WERI-Rb-1 (cell line): ENCODE measurements at places on chromosomes 7 and 10.

- no peak for DNase-seq
Measured at GRCh38 chr7:132495936-132496335, 80.3 kb downstream of the PLXNA4 start.

DNA sequence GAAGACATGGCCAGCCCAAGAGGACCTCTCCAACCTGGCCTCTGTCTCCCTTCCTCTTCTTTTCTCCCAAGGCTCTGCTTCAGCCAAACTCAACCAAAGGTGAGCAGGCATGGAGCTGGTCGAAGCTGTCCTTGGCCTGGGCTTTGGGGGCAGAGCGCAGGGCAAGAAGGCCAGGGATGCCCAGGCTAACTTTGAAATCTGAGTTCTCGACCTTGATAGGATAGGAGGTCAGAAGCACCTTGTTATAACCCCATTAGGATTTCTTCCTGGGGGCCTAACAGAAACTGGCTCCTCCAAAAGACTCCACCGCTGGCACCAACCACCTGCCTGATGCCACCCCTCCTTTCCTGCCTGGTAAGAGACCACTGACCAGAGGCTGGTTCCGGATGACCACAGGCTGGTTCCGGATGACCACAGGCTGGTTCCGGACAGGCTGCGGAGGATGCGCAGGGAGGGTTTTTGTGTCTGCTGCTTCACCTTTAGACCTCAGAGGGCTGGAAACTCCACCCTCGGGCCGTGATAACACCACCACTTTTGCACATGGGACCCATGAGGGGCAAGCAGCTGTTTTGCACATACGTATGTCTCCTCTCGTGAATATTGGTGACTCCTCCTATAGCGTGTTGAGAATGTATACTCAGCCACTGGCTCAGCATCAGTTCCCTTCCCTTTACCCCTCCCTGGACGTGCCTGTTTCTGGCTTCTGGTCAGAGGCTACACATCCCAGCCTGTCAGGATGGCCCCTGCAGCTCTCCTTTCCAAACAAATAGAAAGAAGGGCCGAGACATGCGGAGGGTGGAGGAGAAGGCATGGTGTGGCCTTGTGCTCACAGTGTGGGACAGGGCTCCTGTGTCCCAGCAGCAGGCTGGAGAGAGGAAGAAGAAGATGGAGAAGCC, 140.1 kb downstream of the DNAJB6 start:
- DNase-seq: no peak

DNA sequence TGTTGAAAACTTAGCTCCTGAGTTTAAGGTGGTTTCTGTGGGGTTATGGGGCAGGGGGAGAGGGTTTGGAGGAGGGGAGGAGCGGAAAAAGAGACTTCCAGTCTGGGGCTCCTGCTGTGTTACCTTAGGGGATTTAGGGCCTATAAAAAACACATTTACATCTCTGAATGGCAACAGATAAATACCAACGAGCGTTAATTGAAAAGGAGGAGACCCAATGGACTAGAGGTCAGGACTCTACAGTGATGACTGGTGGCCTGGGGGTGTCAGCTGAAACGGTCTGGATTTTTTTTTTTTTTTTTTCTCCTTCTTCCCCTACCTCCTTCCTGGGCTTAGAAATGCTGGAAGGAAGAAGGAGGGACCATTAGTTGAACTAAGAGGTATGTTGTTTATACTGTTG, 47.4 kb downstream of the AUTS2 start:
- no peak for DNase-seq

DNA sequence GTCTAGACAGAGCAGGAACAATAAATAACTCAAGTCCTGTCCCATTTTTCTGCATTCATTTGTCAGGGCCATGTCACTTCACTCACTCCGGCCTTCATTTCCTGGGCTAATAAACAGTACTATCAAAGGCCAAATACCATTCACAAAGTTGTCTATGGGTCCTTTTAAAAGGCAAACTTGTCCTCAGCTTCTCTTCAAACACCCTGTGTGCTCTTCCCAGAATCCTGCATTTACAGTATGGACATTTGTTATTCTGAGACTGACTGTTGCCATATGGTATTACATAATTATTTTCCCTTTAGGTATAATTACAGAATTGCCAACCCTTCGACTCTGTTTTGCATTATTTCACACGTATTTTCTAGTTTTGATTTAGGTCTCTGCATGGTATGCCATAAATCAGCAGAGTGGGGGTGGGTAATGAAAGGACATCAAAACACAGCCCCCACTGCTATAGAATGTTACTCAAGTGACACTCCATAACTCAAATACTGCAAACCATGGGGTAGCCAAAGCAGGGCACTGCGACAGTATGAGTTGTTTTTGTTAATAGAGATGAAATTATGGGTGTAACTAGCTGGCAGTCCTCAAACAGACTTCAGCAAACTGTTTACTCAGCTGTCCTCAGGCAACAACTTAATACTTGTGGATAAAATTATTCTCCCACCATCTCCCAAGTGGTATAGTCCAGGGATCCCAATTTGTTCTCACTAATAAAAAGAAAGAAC, 183.7 kb downstream of the TRIL start:
- DNase-seq: no peak

DNA sequence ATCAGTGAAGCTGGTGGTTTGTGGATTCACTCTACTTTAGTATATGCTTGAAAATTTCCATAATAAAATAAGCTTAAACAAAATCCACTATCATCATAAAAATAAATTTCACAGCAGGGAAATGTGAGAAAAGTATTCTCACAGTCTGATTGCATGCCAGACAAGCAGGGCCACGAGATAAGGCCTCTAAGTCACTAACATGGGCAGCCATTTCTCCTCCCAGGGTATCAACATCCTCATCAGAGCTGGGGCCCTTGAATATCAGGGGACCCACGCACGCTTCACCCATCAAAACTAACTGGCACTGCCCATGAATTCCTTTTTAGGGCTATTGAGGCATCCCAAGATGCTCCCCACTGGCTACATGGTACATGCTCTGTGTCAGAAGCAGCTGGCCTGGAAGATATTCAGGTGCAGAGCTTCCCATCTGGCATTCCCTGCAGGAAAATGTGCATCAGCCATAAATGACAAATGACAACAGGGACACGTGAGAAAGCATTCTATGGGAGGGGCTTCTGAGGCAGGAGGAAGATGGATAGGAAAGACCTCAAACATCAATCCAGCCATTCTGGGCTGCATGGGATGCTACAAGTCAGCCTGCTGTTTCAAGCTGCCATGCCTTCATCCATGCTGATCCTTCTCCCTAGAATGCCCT, 17.4 kb downstream of the CCDC6 start:
- DNase-seq: no peak

DNA sequence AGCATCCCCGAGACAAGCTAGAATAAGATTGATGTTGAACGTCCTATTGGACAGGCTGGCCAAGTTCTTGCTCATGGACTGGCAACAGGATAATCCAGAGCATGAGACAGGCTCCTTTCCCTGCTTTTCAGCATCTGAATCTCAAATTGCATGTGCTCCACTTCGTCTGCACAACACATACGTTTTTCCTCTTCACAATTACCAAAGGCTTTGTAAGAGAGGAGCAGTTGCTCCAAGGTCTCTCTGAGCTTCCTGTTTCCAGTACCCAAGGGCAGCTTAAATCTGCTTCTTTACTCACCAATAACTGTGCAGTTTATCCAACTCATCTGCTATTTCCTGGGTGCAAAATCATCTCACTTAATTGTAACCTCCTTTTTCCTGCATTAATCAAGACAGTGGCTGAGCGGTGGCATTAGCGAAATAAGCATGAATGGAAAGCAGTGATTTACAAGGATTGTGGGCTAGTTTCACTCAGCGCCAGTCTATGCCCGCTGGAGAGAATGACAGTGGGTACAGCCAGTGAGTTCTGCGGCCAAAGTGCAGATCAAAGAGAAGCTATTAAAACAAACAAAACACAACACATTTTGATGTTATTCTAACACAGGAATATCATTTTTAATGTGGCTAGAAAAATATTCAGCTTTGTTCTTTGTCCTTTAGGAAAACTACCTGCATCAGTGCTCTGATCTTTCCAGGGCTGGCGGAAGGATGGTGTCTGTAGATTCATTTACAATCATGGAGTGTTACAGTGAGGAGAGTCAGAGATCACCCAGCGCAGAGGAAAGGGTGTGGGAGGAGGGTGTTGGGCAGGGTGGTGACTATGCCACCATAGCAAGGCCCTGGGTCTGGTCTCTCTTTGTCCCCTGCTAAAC, 79.8 kb downstream of the CHN2 start:
- no peak for DNase-seq

GRCh38 chr10:45602082-45602730, 70.4 kb downstream of the ZFAND4 start:
- no peak for DNase-seq

DNA sequence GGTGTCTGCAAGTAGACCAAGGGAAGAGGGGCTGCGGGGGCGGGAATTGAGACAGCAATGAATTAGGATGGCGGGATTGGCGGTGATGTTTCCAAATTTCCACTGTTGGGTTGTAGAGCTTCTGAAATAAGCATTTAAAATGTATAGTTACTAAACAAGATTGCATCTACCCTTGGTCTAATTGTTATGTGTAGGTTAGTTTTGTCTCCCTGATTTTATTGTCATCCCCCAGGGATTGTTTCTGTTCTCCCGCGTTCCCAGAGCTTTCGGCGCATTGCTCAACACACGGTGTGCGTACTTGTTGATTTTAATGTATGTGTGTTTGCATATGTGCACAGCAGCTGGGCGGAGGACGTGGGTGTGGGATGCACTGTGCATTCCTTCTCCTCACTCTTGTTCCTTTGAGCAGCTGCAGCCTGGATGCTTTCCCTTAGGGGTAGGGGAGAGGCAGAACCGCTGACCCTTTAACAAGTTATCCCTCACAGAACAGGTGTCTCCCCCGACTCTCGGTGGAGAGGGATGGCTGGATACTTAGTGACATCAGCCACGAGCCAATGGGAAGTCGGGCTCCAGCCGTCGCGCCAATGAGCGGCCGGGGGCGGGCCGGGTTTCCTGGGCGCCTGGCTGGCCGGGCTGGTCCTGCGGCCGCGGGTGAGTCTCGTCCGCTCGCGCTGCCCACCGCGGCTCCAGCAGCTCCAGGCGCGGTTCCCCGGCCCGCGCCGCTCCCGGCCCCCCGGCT, at the start of gene TSPAN33:
Gene TSPAN33, plus strand, starts transcription at position 613 of the 739 bp plus-strand sequence. CDS start 274 bp downstream, outside the sequence.
- peak; percentile 86 for DNase-seq

- peak; percentile 26 for DNase-seq
Measured at GRCh38 chr7:141071855-141072547, 1.9 kb upstream of the TMEM178B start.

GRCh38 chr10:70805619-70806215, 10.0 kb upstream of the SGPL1 start:
- no peak for DNase-seq

GRCh38 chr10:55220975-55221374, 419.9 kb upstream of the PCDH15 start:
- no peak for DNase-seq

- DNase-seq: no peak
Measured at GRCh38 chr7:94449151-94449725, 54.5 kb downstream of the COL1A2 start.

DNA sequence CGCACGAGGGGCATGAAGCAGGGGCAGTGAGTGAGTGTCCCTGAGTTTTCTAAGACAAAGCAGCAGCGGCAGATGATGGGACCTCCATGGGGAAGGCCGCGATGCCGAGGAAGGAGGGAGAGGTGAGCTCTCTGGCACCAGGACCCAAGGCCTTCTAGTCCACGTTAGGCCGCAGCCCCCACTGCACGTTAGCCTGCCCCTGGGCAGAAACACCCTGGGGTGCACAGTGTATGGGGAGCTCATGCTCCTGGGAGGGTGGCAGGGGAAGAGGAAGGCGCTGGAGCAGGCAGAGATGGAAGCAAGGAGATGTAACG, 97.3 kb upstream of the IKZF1 start:
- no peak for DNase-seq

- peak; percentile 73 for DNase-seq
Measured at GRCh38 chr10:101451667-101452069, 97.7 kb downstream of the BTRC start.

- no peak for DNase-seq
Measured at GRCh38 chr7:25586513-25586912, 358.2 kb upstream of the NPVF start.
